Stimulated activated naive CD8-positive, alpha-beta T cell treated with anti-CD3 and anti-CD28 coated beads, Interleukin-15, Interleukin-2, amounts not matched to agents 100 U/mL and 50 U/mL, for 24 hours (primary cell): ENCODE measurements at places on chromosomes 2 and 18.

DNA sequence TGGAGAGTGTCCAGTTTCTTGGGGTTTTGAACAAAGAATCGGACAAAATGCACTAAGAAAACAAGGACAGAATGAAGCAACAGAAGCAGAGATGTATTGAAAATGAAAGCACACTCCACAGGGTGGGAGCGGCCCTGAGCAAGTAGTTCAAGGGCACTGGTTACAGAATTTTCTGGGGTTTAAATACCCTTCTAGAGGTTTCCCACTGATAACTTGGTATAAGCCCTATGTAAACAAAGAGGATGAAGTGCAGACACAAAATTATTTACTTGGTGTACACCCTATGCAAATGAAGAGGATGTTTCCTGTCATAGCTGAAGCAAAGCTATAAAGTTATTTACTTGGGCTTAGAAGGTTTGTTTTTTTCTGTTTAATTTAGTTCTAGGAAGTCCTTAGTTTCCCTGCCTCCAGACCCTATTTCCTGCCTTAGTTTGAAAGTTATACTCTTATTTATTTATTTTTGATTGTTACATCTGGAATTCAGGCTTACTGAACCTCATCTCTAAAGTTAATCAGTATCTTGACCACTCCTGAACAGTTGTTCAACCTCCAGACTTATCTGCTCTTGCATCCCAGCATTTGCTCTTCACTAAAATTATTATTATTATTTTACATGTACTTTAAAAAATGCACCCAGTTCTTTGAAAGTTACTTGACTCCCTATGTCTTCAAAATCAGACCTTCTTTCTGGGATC lies 193.5 kb downstream of the SPP2 start:
- DNase-seq = no peak

GRCh38 chr2:226623587-226624368 lies 175.8 kb downstream of the IRS1 start:
- no peak for DNase-seq

DNA sequence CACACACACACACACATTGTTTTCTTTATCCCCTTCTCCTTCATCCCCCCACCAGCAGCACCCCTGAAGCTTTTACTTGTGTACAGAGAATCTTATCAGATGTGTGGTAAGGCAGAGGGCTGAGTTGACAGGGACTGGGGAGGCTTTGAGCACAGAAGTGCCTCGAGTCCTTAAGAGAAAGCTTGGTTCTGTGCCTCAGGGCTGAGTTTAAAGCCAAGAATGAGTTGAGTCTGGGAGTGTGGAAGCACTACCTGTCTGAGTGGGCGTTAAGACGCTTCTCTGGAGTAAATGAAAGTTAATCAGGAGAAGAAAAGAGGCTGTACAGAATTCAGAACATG lies 2.7 kb downstream of the ID2 start:
- peak; percentile 43 for DNase-seq

GRCh38 chr2:193793914-193794313 lies 1599.2 kb upstream of the TMEFF2 start:
- no peak for DNase-seq

- DNase-seq = peak; percentile 14
Measured at GRCh38 chr2:151289972-151290866, 751 bp upstream of the NMI start.

GRCh38 chr2:72263043-72263775 lies 115.5 kb upstream of the CYP26B1 start:
- DNase-seq = no peak

DNA sequence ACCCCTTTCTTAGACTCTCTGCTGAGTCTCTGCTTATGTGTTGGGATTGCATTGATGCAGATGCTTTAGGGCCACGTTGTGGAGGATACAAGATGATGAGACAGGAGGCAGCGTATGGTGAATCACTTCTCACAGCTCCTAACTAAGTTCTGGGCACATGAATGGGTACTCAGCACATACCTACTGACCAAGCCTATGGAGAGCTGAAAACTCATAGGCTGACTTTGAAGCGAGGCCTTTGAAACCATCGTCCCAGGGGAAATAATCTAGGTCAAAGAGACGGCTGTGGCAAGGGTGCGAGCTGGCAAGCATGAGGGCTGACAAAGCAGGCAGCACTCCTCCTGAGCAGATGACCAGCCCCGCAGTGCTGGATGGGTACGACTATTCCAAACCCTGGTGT lies 180.2 kb upstream of the TNP1 start:
- no peak for DNase-seq

DNA sequence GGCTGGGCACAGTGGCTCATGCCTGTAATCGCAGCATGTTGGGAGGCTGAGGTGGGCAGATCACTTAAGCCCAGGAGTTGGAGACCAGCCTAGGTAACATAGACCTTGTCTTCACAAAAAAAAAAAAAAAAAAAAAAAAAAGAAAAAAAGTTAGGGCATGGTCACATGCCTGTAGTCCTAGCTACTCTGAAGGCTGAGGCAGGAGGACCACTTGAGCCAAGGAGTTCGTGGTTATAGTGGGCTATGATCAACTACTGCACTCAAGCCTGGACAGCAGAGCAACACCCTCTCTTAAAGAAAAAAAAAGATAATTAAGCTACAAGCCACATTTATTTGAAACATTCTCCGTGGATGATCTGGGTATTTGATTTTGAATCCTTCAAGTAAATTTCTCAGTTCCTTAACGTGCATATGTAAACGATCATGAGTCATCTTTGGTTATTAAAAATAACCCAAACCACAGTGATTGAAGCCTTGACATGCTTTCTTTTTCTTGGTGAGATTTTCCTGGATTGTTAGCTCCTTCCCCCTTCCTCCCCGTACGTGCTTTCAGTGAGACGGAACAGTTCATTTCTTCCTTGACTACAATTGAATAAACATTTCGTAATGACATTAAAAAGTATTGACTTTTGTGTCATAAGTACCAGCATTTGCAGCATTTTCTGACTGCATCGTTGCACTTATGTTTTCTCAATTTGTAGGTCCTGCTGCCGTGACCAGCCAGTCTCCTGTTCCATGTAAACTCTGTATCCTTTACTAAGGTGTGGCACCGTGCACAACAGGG lies 20.3 kb downstream of the RMC1 start:
- no peak for DNase-seq

DNA sequence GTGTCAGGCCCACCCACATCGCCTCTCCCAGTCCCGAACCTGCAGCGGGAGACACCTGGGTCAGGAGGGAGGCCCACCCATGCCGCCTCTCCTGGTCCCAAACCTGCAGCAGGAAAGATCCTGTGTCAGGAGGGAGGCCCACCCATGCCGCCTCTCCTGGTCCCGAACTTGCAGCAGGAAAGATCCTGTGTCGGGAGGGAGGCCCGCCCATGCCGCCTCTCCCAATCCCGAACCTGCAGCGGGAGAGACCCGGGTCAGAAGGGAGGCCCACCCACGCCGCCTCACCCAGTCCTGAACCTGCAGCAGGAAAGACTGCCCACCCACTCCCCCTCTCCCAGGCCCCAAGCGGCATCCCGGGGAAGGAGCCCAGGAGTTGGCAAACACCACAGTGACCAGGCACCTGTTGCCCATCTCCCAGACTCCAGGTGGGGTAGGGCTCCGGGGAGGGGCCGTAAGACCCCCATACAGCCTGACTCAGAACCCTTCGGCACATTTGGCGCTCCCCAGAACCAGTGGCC lies 7.8 kb downstream of the SLC66A2 start:
- no peak for DNase-seq

GRCh38 chr2:191128172-191128910 lies 22.5 kb downstream of the STAT4 start:
- DNase-seq = no peak

GRCh38 chr2:24411488-24412151 lies 51.3 kb upstream of the ITSN2 start:
- no peak for DNase-seq

DNA sequence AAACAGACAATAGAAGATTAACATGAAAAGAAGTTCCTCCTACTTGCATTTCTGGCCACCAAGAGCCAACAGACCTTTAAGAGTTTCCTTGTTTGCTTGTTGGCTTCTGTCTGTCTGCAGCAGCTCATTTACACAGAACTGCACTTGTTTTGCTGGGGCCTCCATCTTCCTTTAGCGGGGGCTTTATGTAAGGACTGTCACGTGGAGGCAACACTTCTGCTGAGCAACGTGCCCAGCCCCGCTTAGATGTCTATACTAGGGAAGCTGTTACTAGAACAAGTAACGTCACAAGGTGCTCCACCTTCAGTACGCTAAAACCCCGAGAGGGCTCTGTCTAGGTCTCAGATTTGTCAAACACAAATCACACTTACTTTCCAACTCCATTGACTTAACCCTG lies 104.3 kb upstream of the PXDN start:
- DNase-seq = no peak

DNA sequence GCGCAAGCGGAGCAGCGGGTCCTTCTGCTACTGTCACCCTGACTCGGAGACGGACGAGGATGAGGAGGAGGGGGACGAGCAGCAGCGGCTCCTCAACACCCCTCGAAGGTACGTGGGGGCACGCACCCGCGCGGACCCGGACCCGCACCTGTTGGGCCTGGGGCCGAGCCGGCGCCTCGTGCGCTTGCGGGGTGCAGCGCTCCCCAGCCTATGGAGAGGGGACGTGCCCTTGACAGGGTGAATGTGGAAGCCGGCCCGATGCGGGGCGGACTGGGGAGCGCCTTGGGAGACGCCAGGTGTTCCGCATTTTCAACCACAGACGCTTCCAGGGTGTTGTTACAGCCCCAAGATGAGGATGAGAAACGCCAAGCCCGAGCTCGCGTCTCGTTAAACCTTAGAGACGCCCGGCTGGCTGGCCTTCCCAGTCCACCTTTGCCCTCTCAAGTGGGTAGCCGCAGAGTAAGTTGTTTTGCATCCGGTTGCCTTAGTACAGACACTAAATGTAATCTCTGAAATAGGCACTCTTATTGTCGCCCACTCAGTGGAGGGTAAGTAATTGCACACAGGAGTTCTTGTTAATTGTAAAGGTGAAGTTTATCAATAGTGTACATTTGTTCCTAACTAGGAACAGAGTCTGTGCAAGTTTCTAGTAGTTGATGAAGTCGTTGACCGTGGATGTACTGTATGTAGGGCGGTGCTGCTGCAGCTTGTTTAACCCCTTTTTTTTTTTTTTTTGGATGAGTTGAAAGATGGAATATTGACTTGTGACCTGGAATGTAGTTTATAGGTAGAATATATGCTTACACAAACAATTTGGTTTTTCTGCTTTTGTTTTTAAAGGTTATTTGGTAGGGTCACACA lies 815 bp downstream of the GMCL1 start:
- DNase-seq = peak; percentile 51

- DNase-seq = no peak
Measured at GRCh38 chr18:44584900-44585299, 95.8 kb upstream of the SETBP1 start.

DNA sequence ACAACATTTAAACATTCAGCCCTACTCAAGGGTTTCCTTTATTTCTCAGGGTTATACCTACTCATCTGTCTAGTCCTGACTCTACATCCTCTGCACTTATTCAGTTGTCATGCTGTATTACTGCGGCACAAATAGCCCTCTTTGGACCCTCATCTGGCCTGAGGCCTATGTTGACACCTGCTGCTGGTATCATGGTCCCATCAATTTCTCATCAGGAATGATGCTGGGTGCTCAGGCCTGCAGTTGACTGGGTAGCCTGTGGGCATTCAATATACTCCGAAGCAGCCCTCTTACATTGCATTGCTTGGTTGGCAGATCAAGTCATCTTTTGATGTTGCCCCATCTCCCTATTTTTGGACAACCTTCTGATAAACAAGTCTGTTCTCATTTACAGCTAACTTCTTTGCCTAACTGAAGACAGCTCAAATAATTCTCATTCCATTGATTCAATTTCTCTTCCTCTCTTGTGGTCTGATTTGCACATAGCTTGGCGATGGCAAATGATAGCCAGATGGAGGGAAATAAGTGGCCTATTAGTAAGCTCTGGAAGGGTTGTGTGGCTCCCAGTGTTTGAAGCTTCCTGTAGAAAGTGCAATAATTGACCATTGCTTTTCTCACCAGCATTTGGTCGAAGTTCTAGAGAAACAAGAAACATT lies 19.1 kb upstream of the MC4R start:
- DNase-seq = no peak

DNA sequence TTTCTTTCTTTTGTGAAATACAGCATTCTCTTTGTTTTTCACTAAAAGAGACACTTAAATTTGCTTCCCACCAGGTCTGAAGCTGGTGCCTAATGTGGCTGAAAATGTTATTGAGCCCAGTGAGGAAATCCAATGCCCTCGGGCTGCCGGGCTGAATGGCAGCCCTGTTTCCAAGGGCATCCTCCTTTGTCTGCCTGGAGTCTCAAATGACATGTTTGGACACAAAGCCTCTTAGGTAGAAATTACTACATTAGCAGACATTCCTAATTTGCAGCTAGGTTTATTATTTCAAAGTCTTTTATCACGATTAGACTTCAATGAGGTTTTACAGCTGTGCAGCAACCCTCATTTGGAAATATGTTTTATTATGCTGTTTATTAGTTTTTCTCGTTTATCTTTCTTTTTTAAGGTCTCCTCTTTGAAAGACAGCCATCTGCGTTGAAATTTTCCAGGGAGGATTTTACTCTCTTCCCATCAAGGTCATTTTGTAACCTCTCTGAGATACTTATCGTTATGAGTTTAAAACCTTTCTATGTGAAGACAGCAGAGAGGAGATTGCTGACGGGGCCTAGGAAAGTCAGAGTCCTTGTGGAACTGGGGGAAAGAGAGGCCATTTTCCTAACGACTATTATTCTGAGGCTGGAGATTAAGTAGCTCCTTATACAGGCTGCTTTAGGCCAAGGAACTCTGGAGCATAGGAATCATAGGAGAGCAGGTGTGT lies 59.0 kb upstream of the ZNF532 start:
- no peak for DNase-seq

DNA sequence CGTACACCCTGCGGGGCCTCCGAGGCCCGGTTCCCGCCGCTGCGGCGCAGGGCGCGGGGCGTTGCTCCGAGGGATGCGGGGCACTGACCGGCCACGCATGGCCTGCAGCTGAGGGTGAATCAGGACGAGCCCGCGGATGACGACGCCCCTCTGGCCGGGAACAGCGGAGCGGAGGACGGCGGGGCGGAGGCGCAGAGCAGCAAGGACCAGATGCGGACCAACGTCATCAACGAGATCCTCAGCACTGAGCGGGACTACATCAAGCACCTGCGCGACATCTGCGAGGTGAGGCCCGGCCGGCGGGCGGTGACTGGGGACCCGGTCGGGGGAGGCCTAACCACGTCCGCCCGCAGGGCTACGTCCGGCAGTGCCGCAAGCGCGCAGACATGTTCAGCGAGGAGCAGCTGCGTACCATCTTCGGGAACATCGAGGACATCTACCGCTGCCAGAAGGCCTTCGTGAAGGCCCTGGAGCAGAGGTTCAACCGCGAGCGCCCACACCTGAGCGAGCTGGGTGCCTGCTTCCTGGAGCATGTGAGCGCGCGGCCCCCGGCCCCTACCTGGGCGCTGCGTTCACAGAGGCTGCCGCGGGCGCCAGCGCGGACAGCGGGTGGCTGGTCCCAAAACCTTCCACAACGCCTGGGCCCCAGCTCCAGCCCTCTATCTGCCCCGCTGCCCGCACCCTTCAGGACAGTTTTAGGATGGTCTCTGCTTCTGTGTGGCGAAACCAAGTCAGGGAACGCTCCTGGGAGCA lies 53.2 kb downstream of the FAM168B start:
- DNase-seq = peak; percentile 45
